DMS 273 treated with DMSO at 0.1 percent for 48 hours (cell line): ENCODE measurements at places on chromosomes 3 and 15.

- DNase-seq = no peak
These were observed 15.7 kb downstream of the C3orf18 start for GRCh38 chr3:50551681-50552435.

DNA sequence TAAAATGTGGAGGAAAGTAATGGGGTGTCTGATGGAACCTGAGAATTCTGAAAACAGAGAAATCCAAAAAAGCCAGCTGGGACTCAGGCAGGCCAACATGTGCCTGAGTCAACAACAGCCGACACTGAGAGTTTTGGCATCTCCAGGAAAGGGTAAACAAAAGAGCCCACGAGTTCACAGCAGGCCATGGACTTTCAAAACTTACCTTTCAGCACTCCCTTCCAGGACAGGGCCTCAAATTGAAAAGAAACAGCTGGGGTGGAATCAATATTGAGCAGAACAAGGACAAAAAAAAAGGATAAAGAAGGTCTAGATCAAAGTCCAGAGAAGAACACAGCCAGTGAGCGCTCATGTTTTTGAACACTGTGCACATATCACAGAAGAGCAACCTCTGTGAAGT lies 735.4 kb upstream of the GRM7 start:
- DNase-seq = no peak

- no peak for DNase-seq
These were observed 22.4 kb downstream of the CYP11A1 start for GRCh38 chr15:74345051-74345450.

GRCh38 chr3:63911873-63912767 lies at the start of gene SCAANT1:
TSS of gene SCAANT1 (minus strand) at chr3:63912383.
- peak; percentile 37 for DNase-seq

DNA sequence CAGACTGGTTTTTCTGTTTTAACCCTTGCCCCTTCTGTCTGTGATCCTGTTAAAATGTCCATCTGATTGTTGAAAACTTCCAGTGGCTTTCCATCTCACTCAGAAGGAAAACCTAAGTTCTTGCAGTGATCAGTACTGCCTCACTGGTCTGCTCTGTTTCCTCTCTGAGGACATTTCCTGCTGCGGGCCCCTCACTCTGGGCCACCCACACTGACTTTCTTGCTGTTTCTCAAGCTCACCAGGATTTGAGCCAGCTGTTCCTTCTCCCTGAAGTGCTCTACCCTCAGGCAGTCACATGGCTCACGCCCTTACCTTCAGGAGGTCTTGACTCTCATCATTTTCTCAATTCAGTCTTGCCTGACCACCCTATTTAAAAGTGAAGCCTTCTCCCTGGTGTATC lies 1.8 kb downstream of the GRK7 start:
- no peak for DNase-seq

DNA sequence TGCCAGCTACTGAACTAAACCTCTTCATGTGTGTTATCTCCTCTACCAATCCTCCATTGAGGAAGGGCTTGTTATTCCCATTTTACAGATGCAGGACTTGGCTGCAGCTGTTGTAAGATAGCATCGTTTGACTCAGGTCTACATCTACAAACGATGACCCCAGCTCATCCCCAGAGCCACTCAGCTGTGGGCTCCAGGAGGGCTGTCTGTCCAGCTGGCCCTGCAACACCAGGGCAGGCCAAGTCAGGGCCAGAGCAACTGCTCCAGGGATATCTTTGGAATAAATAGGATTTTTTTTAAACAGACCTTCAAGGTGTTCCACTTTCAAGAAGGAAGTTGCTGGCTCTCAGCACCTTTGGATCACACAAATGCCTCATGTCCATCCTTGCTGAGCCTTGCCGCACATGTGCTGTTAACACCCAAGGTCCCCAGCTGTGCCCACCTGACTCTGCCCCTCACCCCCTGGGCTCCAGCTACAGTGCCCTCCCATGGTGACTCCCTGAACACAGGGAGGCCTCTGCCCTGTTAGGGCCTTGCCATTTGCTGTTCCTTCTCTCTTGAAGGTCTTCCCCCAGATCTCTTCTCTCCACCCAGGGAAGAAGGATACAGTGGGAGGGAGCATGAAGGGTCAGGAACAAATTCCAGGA lies 31.0 kb downstream of the ALDH1L1 start:
- DNase-seq = no peak
